ENCODE measurements at places on chromosomes 2 and 18.

- DNase-seq, result no peak
These were observed 231.1 kb downstream of the LRP1B start for GRCh38 chr2:141899740-141900139.

DNA sequence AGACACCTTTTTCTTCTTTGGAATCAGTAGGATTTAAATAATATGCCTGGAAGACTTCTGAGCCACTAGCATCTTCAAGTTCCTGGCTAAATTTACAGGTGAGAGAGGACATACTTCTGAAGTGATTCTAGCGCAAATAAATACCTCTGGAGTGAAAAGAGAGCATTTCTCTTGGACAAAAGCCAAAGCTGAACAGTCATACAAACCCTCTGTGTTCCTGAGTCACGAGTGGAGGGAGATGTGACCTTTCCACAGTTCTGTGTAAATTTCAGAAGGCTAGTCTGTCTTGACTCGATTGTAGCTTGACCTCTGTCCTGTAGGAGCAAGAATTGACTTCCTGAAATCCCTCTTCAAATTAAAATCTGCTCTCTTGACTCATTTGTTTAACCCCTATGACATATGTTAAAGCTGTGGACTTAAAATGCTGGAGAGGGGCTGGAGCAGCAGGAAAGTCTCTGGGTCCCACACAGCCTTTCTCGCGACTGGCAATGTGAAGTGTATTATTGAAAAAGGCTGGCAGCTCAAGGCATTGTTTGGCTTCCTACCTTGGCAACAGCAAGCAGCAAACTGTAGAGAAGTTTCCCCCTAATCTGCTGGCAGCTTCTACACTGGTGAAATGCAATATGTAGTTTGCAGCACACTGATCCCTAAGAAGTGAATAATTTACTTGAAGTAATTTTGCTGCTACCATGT is 79.6 kb upstream of the GCFC2 start:
- DNase-seq, result no peak

GRCh38 chr18:64380117-64380516 is 231.2 kb upstream of the LINC00305 start:
- DNase-seq, result peak; percentile 9

- DNase-seq, result no peak
These were observed 2.0 kb downstream of the LMAN2L start for GRCh38 chr2:96737831-96738230.

DNA sequence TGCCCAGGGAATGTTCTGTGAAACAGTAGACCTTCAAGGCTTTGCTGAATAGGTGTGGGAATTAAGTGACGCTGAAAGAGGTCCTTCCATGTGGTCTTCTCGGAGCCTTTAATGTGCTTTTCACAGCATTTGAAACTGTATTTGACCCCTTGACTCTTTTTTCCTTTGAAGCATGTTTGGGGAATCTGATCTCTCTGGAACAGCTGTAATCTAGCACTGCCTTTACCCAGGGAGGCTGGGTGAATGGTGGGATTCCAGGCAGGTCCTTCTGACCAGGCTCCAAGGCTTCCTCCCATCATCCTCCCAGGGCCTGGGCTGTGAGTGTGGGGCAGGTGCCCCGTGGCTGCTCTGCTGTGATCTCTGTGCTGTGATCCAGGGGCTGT is 4.2 kb downstream of the ZAP70 start:
- DNase-seq, result no peak

DNA sequence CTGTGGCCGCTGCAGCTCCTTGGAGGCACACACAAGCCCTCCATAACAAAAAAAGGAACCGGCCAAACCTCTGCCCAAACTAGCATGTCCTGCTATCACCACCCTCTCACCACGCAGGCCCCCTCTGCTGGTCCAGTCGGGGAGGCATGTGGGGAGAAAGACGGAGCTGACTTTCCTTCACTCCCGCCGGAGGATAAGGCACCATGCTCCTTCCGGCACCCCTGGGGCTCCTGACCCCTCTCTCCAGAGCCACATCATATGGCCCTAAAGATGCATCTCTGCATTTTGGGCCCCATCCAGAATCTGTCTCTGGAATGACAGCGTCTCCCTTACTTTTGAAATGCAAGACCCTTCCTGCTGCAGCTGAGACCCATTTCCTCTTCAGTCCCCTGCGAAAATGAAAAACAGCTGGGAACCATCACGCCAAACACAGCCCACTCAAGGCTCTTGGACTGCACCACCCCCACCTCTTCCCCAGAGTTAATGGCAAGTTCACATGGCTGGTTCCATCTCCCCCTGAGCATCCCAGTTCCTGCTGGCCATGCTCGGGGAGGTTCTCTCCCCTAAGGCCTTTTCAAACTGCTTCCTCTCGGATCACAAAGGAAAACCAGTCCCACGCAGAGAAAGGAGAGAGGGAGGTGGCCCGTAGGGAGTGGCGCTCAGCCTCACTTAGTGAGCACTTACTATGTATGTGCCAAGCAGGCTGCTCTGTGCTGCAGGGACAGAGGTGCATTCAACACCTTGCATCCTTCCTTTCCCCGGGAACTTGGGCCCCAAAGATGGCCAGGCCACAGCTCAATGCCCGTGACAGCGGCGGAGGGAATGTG is 35.2 kb upstream of the MLPH start:
- DNase-seq, result no peak

DNA sequence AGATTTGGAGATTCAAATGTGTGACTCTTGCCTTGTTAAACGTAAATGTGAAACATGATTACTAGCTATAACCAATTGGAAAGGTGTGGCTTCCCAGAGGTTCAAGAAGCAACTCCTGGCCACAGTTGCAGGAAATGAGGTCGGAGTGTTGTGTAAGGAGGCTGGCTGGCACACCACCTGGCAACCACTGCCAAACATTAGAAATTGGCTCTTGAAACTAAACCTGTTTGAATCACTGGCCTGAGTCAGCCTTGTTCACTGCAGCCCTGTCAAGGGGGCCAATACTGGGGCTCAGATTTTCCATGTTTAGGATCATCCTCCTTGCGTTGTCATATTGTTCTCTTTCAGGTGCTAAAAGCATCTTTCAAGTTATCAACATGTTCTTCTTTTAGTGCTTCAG is 206.3 kb downstream of the ARL6IP6 start:
- no peak for DNase-seq

DNA sequence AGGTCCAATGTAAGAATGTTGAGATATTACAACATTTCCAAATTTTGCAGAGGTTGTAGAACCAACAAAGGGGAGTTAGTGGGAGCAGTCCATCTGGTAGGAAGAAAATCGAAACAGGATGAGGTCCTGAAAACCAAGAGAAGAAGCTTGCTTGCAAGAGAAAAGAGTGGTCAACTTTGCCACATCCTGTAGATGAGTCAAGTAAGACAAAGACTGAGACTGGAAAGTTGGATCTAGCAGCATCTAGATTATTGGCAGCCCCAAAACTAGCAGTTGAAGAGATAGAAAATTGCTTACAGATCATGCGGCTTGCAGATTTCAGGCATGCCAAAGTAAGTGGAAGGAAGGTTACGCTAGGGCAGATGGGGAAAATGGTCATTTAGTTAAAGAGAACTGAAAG is 378.9 kb downstream of the GRB14 start:
- no peak for DNase-seq

DNA sequence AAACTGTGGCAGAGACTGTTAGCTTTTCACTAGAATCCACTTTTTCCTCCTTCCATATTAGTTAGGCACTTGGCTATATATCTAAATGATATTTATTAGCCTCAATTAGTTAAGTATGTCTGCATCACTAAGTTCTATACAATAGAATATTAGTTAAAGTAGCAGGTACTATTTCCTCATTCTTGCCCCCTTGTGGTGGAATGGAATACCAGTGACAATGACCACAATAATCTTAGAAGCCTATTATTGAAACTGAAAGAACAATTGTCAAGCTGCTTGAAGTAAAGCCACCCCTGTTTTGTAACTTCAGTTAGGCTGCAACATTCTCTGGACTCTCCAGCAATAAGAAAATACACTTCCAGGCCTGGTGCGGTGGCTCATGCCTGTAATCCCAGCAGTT is 476.3 kb upstream of the VWC2L start:
- peak; percentile 26 for DNase-seq

GRCh38 chr2:79876430-79876829 is 363.6 kb downstream of the CTNNA2 start:
- DNase-seq, result no peak

GRCh38 chr2:239663364-239663924 is 262.6 kb upstream of the HDAC4 start:
- DNase-seq, result no peak

- no peak for DNase-seq
These were observed 35.2 kb downstream of the ANKAR start for GRCh38 chr2:189709501-189710221.

DNA sequence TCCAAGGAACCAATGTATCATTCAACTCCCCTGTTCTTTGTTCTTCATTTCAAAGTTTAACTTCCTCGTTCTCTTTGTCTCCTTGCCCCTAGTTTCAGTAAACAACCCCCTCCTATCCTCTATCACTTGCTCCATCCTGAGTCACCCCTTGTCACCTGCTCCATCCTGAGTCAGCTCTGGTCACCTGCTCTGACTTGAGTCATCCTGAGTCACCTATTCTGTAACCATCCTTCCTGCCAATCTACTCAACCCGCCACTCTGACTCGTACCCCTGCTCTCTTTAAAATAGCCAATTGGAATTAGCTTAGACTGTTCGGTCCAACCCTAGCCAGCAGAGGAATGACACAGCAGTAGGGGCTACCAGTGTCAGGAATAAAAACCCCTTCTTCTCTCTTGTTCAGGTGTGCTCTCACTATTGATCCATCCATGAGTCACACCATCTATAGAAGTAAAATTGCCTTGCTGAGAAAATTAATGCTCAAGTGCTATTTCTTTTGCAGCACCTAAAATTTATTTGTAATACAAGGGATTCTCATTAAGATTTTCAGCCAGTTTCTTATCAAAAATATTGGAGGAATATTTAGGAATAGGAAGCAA is 326.8 kb downstream of the AKAIN1 start:
- no peak for DNase-seq

- no peak for DNase-seq
These were observed 34.8 kb upstream of the LINC00305 start for GRCh38 chr18:64183665-64184064.

GRCh38 chr18:72727776-72728175 is 140.0 kb downstream of the NETO1 start:
- no peak for DNase-seq

GRCh38 chr2:123648016-123648415 is 377.1 kb upstream of the CNTNAP5 start:
- DNase-seq, result no peak

- no peak for DNase-seq
These were observed 172.6 kb upstream of the BCL2L11 start for GRCh38 chr2:110948027-110948674.

DNA sequence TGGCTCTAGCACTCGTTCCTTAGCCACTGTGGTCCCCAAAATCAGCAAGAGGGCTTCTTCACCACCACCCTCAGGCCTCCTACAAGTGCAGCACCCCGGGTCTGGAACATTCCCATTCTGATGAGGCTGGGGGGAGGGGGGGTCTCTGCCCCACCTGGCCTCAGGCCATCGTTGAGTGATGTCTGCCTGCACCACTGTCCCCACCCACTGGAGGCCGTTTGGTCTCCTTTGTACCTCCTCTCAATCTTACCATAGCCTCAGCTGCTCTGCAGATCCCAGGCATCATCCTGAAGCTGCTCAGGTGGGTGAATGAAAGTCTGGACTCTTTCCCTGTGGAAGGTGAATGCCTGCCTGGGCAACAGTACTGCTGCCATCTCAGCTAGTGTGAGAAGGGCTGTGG is 42.3 kb downstream of the WDR75 start:
- DNase-seq, result no peak

DNA sequence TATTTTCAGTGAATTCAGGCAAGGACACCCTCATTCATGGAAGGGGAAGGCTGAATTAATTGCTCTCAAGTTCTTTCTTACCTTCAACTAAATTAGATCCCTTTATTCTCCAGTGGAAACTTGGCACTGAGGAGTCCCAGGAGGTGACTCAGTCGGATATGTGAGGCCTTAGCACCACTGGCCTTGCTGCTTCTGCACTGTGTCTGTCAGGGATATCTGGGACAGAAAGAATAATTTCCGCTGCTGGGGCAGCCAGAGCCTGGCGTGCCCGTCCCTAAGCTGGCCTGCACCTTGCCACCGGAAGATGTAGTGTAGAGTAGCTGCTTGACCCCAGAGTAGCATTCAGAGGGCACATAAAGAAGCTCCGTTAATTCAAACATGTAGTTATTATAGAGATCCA is 53.4 kb downstream of the LIMS1 start:
- DNase-seq, result no peak

GRCh38 chr18:59448546-59448945 is 89.5 kb upstream of the LMAN1 start:
- DNase-seq, result no peak

DNA sequence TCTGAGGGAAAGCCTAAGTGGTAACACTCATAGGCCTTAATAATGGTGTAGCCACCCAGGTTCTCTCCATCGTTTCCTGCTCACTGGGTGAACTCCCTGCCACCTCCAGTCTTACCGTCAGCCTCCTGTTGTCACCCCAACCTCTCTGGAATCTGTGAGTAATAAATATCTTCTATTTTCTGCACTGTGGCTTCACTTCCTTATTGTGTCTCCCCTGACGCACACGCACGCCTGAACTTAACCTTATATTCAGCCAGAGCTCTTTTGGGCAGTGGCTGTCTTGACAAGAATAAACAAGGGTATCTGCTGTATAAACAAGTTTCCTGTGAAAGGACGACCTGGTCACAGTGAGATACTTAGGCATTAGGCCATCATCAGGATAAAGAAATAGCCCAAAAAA is 467.2 kb downstream of the SPAG16 start:
- DNase-seq, result peak; percentile 56

- DNase-seq, result no peak
These were observed 81.9 kb upstream of the ZNF397 start for GRCh38 chr18:35158728-35159450.

DNA sequence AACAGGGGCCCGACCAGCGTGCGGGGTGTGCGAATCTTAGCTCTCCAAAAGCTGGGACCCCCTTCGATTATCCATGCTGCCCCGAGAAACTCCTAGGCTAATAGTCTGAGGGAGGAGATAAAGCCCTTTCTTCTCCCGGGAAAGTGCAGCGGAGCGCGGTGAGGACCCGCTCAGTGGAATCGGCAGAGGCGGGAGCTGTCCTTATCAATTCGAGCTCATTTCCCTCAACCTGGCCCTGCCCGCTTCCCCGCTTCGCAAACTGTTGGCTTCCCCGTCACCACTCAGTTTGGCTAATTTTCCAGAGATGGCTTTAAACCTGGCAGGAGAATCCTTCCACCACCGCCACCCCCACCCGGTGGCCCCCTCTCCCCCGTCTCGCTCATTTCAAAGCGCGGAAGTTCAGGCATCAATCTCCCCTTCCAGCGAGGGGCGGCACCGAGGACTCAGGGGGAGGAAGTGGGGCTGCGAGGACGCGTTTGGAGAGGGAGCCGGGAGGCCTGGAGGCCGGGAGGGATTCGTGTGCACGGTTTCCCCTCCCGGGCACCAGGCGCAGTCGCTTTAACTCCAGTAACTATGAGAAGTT is 1.6 kb downstream of the KLHL14 start:
- peak; percentile 26 for DNase-seq

DNA sequence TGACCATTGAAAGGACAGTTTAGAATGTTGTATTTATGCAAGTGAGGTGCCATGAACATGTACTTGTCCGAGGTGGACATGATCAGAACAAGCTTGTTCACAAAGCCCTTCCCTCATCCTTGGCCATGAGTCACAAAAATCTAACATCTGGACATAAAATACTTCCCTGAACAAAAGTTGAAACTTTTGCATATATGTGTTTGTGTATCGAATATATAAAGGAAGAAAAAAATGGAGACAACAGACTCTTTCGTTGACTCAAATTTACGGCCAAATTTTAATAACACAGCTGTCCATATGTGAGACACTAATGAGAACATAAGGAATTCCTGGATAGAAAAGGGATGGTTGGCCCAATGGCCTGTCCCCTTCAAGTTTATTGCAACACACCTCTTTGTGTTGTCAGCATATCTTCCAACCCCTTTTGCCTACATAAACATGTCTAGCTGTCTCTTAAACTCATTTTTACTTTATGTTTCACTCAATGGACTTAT is 19.4 kb upstream of the ZEB2 start:
- no peak for DNase-seq

Data from GM06990 (cell line).